Mucosa of gallbladder (tissue), 1 donor: ENCODE measurements at places on chromosomes 7 and 10. TPM values are rescaled to one million over a fixed set of nuclear protein-coding genes. Genes with fewer than 3 reads are reported as not detected.

- no peak for DNase-seq
Observed at GRCh38 chr10:47364911-47365310, 16.7 kb downstream of the RBP3 start.

DNA sequence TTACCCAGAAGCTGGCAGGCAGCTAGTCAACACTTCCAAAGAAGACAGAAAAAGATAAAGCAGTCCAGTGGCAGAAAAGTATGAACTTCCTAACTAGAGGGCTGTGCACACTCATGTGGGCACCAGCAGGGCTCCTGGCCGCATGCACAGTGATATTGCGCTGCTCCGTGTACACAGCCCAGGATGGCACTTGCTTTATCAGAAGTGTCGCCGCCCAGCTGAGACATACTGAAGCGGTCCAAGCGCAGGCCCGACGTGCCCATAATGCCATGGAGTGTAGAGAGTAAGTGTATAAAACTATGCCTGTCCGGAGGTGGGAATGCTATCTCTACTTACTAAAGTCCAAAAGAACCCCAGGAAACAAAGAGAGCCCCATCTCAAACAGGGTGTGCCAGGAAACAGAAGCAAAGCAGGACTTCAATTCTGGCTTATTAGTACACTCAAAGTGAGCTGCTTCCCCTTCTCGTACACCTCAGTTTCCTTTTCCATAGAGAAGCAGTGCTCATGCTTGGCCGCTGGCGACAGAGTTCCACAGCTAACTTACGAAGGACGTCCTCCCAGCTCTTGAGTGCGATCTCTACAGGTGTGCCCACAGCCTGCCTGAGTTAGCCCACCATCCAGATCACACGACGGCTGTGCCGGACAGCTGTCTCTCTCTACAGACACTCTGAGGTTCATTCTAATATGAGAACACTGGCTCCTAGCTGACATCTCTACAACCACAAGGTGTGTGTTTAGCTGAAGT, 234.3 kb downstream of the COBL start:
- DNase-seq: no peak

DNA sequence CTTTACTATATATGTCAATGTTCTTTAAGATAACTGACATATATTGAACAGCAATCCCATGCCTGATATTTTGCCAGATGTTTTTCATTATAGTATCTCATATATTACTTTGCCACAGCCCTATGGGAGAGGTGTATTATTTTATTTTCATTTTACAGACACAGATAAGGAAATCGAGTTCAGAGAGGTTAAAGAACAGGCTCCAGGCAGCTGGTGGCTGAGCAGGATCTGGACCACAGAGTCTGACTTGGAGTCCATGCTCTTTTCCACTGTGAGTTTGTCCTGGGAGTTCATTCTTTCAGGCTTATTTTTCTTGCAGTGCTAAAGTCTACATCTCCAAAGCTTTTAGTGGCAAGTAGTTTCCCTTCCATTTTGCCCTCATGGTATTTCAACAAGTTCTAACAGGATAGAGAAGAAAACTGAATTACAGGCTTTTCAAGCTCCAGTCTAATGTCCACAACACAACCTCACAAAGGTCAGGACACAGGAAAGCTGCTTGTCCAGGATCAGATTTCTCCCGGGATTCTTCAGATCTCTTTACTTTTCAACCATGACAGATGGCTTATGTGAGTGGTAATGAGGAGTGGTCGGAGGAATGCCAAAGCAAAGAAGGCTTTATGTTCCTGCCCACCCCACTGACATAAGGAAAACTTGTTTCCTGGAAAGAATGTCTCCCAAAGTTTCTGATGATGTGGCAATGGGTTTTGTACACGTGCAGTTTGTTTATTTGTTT, 13.1 kb upstream of the SLC35B4 start:
- DNase-seq: no peak

DNA sequence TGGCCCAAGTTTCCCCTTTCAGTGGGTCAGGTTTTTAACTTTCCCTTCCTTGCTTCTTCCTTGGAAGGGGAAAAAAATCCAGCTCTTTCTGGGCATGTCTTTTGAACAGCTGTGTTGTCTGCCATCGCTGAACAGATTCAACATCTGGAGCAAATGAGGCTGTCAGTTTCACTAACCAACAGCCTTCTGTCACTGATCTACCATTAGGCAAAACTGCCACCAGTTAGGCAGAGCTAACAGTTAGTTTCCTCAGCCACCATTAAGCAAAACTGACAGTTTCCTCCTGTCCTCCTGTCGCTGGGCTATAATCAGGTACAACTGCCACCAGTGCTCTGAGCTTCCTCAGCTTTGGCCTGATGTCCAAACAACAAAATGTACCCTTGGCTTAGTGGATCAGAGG, 81.9 kb downstream of the NPTX2 start:
- DNase-seq: no peak

DNA sequence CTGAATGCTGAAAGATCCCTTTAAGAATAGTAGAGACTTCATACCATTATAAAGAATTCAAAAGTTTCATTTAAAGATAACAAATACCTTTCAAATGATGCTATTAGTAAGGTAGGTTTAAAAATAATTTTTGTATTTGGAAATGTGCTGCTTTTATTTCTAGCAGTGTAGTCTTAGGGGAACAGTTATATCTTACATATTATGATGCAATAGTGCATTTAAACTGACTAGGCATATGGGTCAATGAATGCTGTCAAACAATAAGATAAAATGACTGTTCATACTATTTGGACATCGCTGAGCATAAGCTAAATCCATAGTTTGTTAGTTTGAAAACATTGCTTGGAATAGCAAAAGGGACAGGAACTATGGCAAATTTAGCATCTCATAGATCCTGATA, 354.8 kb upstream of the SEMA3A start:
- no peak for DNase-seq

- DNase-seq: no peak
Observed at GRCh38 chr10:117462816-117463544, 79.6 kb upstream of the EMX2 start.

- DNase-seq: no peak
Observed at GRCh38 chr7:46233585-46234329, 312.7 kb upstream of the IGFBP3 start.

- DNase-seq: no peak
Observed at GRCh38 chr7:89837515-89837914, 316.8 kb upstream of the STEAP1 start.

DNA sequence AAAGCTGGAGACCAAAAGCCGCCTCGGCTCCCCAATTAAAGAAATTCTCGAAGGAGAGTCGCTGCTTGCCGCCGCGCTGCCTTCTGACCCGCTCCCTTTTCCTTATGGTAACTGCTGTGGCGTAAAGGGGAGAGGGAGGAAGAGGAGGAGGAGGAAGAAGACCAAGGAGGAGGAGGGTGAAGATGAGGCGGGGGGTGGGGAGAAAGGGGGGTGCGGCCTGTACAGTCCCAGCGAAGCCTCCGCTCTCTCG, 388 bp downstream of the CNOT4 start:
- no peak for DNase-seq

DNA sequence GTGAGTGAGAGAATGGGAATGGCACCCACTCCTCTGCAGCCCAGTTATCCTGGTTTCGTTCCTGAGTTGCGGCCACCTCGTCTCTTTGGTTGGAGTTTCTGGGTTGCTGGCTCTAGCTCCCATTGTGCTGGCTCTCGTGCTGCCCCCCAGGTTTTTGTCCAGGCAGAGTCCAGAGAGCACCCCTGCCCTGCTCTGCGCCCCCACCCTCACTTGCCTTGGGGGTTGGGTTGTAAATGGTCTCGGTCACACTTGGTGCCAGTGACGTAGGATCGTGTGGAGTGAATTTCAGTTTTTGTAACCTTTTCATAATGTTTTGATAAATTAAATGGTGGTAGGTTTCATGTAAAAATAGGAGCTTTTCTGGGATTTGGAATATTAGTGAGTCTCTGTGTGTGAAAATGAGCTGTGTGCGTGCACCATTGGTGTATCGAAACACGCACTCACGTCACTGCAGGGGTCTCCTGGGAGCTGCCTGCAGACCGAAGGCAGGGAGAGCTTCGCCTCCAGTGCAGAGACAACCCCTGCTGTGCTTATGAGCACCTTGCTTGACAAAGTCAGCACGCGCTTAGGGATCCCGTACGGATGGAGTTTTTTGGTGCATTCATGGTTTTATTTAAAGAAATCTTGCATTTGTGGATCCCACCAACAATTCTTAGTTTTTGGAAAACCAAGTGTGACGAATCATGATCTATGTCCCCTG, 32.9 kb downstream of the PFKP start:
- no peak for DNase-seq

GRCh38 chr10:133022776-133023100, 65.0 kb upstream of the ADGRA1 start:
- no peak for DNase-seq

- no peak for DNase-seq
Observed at GRCh38 chr10:113609704-113610108, 54.1 kb downstream of the NRAP start.

DNA sequence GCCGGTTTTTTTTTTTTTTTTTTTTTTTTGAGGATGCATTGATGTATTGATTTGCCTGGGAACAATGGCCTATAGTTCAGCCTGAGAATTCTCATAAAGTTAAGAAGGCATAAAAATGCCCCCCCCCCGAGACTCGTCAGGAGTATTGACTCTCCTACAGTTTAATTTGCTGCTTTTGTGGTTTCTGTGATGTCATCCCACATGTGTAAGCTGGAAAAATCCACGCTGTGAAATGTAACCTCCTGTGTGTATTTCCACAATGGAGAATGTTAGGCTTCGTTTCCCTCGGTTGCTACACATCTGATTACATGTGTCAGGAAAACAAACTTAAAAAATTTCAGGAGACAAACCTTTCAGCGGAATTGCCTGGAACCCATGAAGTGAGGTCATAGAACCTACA, 117.9 kb downstream of the FANK1 start:
- DNase-seq: no peak

GRCh38 chr10:68934994-68935393, 21.0 kb upstream of the DDX21 start:
- DNase-seq: no peak

Gene NXPH1
- 0.95 TPM for total RNA-seq

Gene INTS15
- 32.1 TPM for total RNA-seq

Gene FGF8
- total RNA-seq: not detected

Gene MICALL2
- total RNA-seq: 166 TPM

Gene TIMM23B
- 9.6 TPM for total RNA-seq

Gene SPOCK2
- total RNA-seq: 250 TPM
